ENCODE measurements at places on chromosomes 2 and 18. TPM values are rescaled to one million over a fixed set of nuclear protein-coding genes. Genes with fewer than 3 reads are reported as not detected.

DNA sequence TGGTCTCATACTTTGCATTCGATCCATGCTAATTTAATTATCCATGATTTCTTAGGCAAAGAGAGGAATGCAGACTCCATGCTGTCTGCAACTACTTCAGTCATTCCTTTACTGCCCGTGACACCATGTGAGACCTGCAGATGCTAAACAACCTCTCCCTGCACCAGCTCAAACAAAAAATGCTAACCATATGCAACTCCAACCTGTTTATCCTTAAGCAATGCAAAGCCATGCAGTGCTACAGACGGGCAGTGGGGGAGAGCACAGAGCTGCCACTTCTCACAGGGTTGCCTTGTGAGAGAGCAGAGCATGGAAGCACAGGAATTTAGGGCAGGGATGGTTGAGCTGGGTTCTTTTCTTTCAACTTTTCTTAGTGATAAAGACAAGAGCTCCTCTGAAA is 74.9 kb upstream of the KLHL14 start:
- no peak for DNase-seq

DNA sequence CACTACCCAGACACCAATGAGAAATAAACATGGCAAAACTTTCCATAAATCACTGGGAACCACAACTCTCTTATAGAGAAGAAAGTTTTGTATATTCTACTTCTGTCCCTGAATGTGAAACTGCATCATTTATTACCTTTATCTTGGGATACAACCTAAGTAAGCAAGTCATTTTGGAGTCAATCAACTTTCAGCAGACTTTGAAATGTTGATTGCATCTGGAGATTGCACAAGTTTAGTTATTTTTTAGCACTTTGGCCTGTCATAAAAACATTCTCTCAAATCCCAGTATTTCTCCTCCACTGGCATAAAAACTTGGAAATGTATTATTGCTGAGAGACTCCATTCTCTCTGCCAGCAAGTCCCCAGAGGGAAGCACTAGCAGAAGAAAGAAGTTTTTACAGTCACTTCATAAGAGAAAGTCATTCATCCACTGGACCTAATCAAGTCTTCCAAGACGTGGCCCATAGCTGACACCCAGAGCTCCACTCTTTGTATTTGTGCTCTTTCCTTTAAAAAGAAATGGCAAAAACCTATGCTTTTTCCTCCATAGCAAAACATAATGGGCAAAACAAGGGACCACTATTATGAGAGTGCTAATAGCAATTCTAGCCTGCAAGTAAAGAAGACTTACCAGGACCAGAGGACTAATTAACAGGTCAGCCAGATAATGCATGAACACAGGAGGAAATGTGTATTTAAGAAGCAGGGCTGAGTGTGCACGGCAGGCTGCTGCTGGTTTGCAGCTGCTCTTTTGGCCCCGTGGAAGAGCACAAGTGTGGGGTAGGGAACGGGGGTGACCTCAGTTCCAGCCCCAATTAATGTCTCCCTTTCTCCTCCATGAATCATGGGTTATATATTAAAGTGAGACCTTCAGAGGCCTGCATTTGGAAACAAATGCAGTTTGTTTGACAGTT is 171.5 kb downstream of the INO80D start:
- no peak for DNase-seq

DNA sequence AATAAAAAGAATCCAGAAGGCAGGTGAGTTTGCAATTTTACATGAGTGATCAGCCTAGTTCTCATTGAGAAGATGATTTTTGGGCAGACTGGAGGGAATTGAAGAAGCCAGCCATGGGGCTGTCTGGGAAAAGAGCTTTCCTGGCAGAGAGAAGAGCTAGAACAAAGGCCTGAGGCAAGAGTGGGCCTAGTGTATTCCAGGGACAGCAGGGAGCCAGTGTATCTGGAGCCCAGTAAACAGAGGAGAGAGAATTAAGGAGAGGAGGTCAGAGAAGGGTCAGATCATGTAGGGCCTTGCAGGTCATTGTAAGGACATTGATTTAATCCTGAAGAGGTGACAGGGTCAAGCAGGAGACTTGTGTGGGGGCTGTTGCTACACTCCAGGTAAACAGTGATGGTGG is 195.8 kb downstream of the SATB2 start:
- no peak for DNase-seq

EFEMP1 gene
- total RNA-seq = 75.9 TPM

SIX3 gene
- not detected for total RNA-seq
